CD4-positive, alpha-beta T cell treated with Interleukin-1 beta for 1 hour (primary cell): ENCODE measurements at places on chromosomes 4 and X.
A peak's percentile ranks its signal among the peaks of the same experiment; 100 is the strongest.

- DNase-seq = no peak
Observed at GRCh38 chr4:2321279-2322196, 59.6 kb upstream of the MXD4 start.

- DNase-seq = no peak
Observed at GRCh38 chr4:20255251-20255586, 3.5 kb downstream of the SLIT2 start.

- no peak for DNase-seq
Observed at GRCh38 chrX:42954880-42955279, 176.9 kb upstream of the PPP1R2C start.

- peak; percentile 65 for DNase-seq
Observed at GRCh38 chr4:6658597-6659075, 18.2 kb downstream of the MRFAP1 start.

DNA sequence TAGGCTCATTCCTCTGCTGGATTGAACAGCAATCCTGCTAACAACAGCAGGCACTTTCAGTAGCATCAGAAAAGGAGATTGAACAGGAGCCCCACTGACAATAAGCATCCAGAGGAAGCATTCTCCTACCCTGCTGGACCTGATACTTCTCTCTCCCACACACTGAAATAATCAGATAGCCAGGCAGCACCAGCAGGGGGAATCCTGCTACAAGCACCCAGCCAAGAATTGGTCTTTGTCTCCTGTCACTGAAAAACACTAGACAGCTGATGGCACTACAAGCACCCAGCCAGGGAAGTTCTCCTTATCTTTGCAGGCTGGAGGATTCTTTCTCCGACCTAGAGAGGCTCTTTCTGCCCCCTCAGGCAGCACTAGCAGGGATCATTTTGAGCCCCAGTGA, 444.3 kb upstream of the GRIA3 start:
- no peak for DNase-seq

GRCh38 chrX:40104630-40104984, 6.8 kb upstream of the BCOR start:
- no peak for DNase-seq

DNA sequence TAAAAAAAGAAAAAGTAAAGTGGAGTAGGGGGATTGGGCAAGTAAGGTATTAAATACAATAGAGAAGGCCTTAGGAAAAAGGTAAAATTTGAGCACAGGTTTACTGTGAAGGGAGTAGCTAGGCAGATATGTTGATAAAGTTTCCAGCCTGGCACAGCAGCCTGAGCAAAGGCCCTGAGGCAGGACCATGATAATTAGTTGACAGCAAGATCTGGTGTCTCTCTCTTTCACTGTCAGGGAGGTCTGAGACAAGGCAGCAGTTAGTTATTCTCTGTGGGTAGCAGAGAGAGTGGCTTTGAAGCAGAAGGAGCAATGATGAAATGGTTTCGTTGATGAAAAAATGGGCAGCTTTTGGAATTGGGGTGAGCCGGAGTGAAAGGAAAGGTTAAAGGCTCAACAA, 119.5 kb downstream of the KDR start:
- DNase-seq = no peak

DNA sequence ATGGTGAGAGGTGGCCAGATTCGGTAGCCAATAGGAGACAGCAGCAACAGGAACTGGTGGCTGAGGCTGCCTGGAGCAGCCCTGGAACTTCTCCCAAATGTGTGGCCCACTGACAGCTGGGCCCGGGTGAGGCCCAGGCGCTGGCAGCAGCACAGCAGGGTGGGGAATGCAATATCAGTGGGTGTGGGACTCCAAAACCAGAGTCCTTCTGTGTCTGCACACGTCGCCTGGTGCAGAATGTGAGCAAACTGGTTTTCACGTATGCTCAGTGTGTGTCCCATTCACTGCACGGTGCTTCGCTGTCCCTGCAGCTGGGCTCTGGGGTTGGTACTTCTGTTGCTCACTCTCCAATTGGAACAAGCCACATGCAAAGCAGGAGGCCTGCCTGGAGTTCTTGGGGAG, 14.4 kb upstream of the CENPU start:
- DNase-seq = no peak

- no peak for DNase-seq
Observed at GRCh38 chr4:120816296-120816965, 106.1 kb downstream of the PRDM5 start.

- DNase-seq = no peak
Observed at GRCh38 chr4:8732681-8733243, 138.9 kb downstream of the HMX1 start.

- no peak for DNase-seq
Observed at GRCh38 chrX:50432829-50433289, 37.8 kb downstream of the DGKK start.

DNA sequence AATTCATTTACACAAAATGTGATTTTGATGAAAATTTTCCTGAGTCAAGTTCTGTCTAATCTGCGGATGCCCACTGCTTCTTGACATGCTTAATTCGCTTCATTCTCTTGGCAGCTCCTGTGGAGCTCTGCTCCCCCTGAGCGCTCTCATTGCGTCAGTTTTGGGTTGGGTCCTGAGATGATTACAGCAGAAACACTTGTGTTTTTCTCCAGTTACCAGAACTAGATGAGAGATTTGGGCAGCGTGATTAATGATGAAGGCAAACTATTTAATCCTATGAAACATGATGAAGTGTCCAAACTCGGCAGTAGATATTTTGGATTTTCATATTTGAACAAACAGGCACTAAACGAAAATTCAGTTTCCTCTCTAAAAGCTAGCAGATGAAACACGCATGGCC, 4.2 kb upstream of the CXCL1 start:
- DNase-seq = no peak
